Panc1 (cell line): ENCODE measurements at places on chromosomes 4 and X. TPM values are rescaled to one million over a fixed set of nuclear protein-coding genes. Genes with fewer than 3 reads are reported as not detected.

GRCh38 chr4:151555151-151555945 is 146.4 kb downstream of the FHIP1A start:
- DNase-seq = no peak

The ARHGAP4 gene
- total RNA-seq = 225 TPM

The LANCL3 gene
- total RNA-seq = 0.03 TPM

DNA sequence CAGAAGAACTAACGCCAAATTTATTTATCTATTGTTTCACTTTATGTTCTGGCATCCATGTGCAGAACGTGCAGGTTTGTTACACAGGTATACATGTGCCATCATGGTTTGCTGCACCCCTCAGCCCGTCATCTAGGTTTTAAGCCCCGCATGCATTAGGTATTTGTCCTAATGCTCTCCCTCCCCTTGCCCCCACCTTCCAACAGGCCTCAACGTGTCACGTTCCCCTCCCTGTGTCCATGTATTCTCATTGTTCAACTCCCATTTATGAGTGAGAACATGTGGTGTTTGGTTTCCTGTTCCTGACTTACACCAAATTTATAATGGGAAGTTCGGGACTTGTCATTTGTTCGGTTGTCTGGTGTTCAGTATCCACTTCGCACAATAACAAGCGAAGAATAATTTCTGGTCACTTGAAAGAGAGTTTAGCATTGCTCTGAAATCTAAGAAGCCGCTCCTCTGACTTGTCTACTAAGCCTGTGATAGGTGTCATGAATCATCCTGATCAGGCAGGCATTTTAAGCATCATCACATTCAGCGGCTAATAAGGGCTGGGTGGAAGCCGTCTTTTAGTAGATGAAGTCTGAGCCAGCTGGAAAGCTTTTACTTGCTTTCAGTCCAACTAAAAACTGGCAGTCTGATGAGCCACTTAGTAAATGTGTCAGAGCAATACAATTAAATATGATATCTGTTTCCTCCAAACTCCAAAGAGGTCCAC is 1065.7 kb upstream of the PABPC4L start:
- DNase-seq = no peak

The SHROOM3 gene
- 7.2 TPM for total RNA-seq

GRCh38 chr4:26028793-26029567 is 115.0 kb downstream of the SMIM20 start:
- no peak for DNase-seq

- no peak for DNase-seq
Measured at GRCh38 chr4:131509521-131509920, 1639.6 kb upstream of the PCDH10 start.

DNA sequence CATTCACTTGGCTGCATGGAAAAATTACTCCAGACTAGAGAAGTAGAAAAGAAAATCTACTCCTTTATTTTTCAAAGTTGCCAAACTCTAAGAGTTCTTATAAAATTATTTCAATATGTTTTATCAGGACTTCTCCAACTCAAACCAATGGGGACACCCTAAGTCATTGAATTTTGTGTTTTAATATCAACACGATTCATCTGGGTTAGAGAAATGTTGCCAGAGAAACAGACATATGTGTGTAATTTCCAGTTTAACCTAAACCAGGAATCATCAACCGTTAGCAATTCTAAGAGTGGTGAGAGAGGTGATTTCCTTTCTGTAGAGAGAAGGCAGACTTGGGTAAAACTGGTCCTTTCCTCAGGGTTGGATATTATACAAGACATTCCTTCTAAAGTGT is 291.8 kb downstream of the LDB2 start:
- no peak for DNase-seq
